Activated naive CD8-positive, alpha-beta T cell treated with anti-CD3 and anti-CD28 coated beads, Interleukin-2, amount 50 U/mL, for 24 hours (primary cell): ENCODE measurements at places on chromosomes 5 and 9.

DNA sequence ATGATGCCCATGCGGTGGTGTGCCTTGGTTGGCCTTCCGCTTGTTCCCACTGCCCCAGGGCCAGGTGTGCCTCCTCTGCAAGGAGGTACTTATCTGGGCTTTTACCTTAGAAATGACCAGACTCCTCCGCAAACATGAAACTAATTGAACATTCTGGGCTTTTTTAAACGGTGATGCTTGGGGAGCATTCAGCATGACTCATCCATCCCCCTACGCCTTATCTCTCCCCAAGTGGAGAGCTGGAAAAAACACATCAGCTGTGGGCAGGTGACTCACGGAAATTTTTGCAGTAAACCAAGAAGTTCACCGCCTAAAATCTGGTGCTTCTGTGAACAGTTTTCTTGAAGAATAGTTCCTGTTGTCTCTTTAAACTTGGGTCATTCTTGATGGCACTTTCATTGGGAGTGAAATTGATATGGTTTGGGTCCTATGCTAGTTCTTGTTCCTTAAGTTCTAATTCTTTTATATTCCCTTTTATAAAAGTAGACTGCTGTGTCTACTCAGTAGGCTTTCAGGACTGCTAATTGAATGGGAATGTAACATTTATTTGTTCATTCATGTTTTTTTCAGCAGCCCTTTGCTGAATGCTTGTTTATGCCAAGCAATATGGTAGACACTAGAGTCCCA, 39.6 kb downstream of the SFXN1 start:
- peak; percentile 83 for DNase-seq

DNA sequence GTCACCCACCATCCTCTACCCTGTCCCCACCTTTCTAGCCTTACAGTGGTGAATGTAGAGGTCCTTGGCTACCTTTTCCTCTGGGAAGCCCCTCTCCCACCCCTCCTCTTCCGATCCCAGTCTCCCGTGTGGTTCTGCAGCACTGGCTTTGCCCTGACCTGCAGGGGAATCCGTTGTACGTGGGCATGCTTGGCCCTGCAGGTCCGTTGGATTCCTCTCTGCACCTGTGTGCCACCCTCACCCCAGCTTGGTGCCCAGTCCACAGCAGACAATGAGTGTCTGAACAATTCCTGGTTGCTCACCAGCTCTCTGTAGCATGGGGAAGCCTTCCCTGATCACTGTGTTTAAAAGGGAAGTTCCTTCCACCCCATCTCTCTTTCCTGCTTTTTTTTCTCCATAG, 185.1 kb downstream of the PAX5 start:
- no peak for DNase-seq

GRCh38 chr5:133607451-133607850, 4.9 kb downstream of the FSTL4 start:
- DNase-seq, result no peak

DNA sequence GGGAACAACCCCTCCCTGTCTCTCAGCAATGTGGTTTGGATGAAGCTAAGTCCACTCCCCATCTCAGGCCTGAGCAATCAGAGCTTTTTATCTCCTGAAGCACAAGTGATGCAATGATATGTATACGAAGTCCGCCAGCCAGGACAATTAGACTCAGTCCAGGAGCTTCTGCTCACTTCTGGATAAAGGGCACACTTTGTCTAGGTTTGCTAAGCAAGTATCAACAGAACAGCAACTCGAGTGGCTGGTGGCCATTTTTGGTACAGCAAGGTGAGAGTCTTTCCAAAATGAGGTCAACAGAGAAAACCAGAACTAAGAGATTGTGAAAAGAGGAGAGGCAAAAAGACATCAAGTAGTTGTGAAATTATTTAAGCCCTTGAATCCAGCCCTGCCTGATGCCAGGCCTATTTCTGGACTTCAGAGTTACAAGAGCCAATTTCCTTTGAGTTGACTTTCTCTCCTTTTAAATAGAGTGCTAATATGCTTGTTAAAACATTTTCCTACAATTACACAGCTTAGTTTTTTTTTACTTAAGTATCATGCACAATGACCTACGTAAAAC, 8.2 kb downstream of the NDUFA8 start:
- no peak for DNase-seq

DNA sequence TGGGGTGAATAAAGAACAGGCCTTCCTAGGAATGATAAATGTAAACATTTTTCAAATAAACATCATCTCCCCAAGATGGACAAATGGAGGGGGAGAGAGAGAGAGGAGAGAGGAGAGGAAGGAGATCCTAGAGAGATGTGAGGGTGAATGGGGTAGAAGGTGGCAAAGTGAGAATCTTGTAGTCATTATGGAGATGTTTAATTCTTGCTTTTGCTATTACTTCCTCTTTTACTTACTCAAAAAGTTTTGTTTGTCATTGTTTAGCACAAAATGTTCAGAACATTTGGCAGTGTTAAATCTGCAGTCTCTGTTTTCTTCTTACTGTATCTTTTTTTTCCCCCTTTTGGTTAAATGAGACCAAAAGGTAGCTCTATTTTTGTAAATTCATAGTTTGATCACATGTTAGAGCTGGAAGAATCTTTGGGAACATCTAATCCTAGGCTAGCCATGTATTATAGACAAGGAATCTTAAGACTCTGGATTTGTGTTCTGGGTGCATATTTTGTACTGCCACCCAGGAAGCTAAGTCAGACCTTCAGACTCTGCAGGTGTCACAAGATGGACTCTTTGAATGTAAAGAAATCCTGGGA, 266.1 kb downstream of the NTRK2 start:
- DNase-seq, result no peak

- peak; percentile 61 for DNase-seq
Measured at GRCh38 chr5:73448463-73449136, at the start of gene FOXD1. TSS of gene FOXD1 (minus strand) at chr5:73448777. CDS start at chr5:73448362, 415 bp downstream.

- DNase-seq, result no peak
Measured at GRCh38 chr9:92563116-92564100, 27.6 kb upstream of the ECM2 start.
